ENCODE measurements at places on chromosomes 1 and 21. TPM values are rescaled to one million over a fixed set of nuclear protein-coding genes. Genes with fewer than 3 reads are reported as not detected.

PLOD1 gene
- polyA plus RNA-seq: 102 TPM

B3GALT5 gene
- polyA plus RNA-seq: under 0.01 TPM

DARS2 gene
- 5.0 TPM for polyA plus RNA-seq

DNA sequence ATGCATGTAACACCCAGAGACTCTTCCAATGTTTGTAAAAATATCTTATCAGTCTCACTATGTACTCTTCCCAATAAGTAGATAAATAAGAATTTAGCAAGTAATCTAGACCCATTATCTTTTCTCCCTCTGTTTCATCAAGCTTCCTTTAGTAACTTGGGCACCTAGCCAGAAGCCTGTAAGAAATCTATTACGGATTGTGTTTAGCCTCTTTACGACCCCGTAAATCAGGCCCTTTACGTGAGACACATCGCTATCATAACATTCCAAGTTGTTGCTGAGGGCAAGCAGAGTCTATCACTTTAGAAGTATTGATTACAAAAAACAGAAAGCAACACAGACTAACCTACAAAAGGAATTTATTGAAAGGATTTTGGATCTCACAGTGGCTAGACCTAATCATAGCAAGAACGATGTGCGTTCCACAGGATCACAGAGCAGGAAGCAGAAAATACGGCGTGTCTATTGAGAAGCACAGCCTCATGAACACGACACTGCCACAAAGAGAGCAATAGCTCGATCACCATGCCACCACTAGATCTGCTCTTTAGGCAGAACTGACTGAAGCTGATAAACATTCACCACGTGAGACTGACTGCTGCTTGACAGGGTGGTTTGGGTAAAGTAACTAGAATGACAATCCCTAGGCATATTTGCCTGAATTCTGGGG lies 922.1 kb downstream of the AMY1C start:
- H3K27me3 ChIP-seq: no peaks in the 10 kb centered on the region
- H3K27ac ChIP-seq: no peak overlapping the region
- no peaks in the 10 kb centered on the region for H3K36me3 ChIP-seq
- H3K4me1 ChIP-seq: no peaks in the 10 kb centered on the region
- no peak for DNase-seq

WDTC1 gene
- polyA plus RNA-seq: 26.4 TPM

DNA sequence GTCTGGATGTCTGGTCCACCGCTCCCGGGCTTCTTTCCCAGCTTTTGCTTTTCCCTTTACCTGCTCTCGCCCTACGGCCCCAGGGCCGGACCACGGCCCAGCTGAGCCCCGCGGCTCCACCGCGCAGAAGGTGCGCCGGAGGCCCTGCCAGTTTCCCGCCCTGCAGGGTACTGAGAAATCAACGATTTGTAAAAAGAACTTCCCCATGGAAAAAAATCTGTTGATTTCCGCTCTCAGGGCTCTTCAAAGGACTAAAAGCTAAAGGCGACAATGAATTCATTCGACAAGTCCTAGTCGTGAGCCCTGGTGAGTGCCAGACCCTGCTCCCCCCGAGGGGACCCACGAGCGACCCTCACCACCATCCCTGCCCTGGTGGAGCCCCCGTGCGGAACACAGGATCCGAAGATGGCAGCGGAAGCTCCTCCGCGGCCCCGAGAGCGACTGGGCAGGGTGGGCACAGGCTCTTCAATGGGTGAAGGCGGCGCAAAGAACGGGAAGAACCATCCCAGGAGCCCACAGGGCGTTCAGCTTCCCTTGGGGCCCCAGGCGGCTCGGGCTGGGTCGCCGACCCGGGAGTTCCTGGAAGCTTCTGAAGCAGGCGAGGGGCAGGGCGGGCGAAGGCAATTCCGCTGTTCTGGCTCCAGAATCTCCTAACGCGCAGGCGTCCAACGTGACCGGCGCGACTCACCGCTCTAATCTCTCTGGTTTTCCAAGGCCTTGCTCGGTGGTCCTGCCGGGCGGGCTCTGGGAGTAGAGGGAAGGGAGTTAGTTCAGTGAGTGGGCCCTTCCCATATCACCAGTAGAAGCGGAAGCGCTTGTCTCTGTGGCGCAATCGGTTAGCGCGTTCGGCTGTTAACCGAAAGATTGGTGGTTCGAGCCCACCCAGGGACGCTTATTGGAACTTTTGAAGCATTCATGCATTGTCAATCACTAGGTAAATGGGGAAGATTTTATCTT lies 6.6 kb upstream of the RNU1-2 start:
- peak overlapping the region; percentile 88 for H3K27ac ChIP-seq
- DNase-seq: peak; percentile 70
- H3K4me3 ChIP-seq: peak overlapping the region; percentile 53
- peaks cover 5% of the 10 kb centered on the region for H3K4me1 ChIP-seq
- H3K27me3 ChIP-seq: no peaks in the 10 kb centered on the region
- no peaks in the 10 kb centered on the region for H3K36me3 ChIP-seq

NASP gene
- 67.6 TPM for polyA plus RNA-seq

FGGY gene
- 3.1 TPM for polyA plus RNA-seq

DIRAS3 gene
- 7.1 TPM for polyA plus RNA-seq

DNA sequence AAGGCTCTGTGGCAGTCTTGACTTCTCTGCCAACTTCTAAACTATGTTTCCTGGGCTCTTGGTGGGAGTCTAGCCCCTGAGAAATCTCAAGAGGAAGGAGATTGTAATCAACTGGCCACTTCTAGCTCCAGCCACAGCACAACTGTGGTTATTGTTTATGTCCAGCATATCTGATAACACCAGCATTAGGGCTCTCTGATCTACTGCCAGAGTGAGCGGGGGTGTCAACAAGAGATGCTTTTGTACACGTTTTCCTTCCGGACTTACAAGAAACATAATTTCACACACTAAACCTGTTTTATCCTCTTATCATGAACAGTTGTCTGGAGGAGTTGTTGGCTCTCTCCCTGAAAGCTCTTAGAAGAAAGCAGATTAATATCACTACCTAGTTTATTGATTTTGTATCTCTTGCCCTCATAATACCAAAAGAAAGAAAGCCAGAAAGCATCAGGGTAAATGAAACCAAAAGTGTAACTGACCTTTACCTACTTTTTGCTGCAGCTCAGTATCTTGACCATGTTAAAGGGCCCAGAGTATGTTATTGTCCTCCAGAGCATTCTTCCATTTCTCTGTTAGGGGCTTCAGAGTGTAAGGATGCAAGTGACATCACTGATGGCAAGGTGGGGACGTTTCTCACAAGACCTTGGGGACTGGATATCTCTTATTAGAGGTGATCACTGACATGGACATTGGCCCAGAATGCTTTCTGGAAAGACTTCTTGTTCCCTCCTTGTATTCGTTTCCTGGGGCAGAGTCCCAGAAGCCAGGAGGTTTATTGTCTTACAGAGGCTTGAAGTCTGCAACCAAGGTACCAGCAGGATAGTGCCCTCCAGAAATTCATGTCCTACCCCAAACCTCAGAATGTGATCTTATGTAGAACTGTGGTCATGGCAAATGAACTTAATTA lies 9.6 kb upstream of the SH2D1B start:
- no peaks in the 10 kb centered on the region for H3K27me3 ChIP-seq
- no peak for DNase-seq
- H3K4me1 ChIP-seq: peaks cover 25% of the 10 kb centered on the region

KLHDC9 gene
- polyA plus RNA-seq: 6.7 TPM

- no peak overlapping the region for H3K4me3 ChIP-seq
- DNase-seq: no peak
- H3K4me1 ChIP-seq: peaks cover 27% of the 10 kb centered on the region
Observed at GRCh38 chr1:167922611-167923074, 8.7 kb upstream of the ADCY10 start.

SH2D5 gene
- polyA plus RNA-seq: not detected

GRCh38 chr1:40890771-40891170 lies 28.6 kb upstream of the CITED4 start:
- no peak for DNase-seq
- H3K36me3 ChIP-seq: no peaks in the 10 kb centered on the region
- H3K27me3 ChIP-seq: no peaks in the 10 kb centered on the region
- no peaks in the 10 kb centered on the region for H3K4me1 ChIP-seq
- H3K27ac ChIP-seq: no peak overlapping the region

DNA sequence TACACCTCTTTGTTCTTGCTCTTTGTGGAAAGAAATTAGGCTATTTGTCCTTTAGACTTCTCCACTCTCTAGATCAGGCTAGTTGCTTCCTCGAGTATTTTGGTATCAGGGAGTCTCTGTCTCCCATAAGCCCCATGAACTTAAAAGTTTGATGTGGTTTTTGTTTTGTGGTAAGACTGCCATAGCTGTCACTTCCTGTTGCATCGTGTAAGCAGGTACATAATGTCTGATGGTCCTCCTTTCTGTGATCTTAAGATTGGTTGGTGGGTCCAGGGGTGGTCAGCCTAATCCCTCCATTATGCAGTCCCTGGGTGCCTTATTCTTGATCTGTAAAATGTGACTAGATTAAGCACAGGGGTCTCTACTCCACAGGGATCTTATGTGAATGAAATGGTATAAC lies 23.1 kb downstream of the CD53 start:
- H3K36me3 ChIP-seq: no peaks in the 10 kb centered on the region
- DNase-seq: no peak
- H3K4me3 ChIP-seq: no peak overlapping the region
- H3K27me3 ChIP-seq: no peaks in the 10 kb centered on the region

ITLN2 gene
- polyA plus RNA-seq: not detected

GRCh38 chr1:220498188-220498587 lies 29.7 kb upstream of the MARK1 start:
- H3K4me1 ChIP-seq: no peaks in the 10 kb centered on the region
- H3K27me3 ChIP-seq: no peaks in the 10 kb centered on the region
- DNase-seq: no peak
- H3K36me3 ChIP-seq: no peaks in the 10 kb centered on the region
- no peak overlapping the region for H3K4me3 ChIP-seq
- no peak overlapping the region for H3K27ac ChIP-seq

AMPD2 gene
- polyA plus RNA-seq: 15.2 TPM

- no peak for DNase-seq
- peaks cover 31% of the 10 kb centered on the region for H3K4me1 ChIP-seq
- H3K27ac ChIP-seq: no peak overlapping the region
- no peaks in the 10 kb centered on the region for H3K27me3 ChIP-seq
- no peak overlapping the region for H3K4me3 ChIP-seq
Observed at GRCh38 chr1:6503884-6504602, 12.6 kb upstream of the PLEKHG5 start.

DNA sequence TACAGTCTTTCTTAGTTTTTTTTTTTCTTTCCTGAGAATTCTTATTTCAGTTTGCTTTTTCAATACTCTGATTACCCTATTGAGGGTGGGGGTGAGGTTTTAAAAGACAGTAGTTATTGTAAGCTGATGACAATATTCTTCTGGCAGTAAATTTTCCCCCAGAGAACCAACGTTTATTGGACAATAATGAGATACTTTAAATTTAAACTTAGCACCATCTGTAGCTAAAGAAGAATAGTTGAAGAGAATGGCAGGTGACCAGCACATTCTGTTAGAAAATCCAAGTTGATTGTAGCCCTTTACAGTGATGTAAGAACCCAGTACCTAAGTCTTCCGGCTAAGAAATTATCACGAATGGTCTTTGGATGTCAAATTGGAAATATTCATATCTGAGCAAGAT lies 364.6 kb upstream of the LYPLAL1 start:
- H3K36me3 ChIP-seq: no peaks in the 10 kb centered on the region
- H3K27me3 ChIP-seq: no peaks in the 10 kb centered on the region
- no peak overlapping the region for H3K27ac ChIP-seq
- no peak for DNase-seq
- no peaks in the 10 kb centered on the region for H3K4me1 ChIP-seq

- H3K27me3 ChIP-seq: no peaks in the 10 kb centered on the region
- no peak overlapping the region for H3K27ac ChIP-seq
Observed at GRCh38 chr1:36595349-36595748, 112.6 kb upstream of the CSF3R start.

F11R gene
- 7.5 TPM for polyA plus RNA-seq

- no peak overlapping the region for H3K27ac ChIP-seq
- H3K4me1 ChIP-seq: peaks cover 7% of the 10 kb centered on the region
- H3K27me3 ChIP-seq: no peaks in the 10 kb centered on the region
- DNase-seq: peak; percentile 19
Observed at GRCh38 chr1:183315991-183316758, 102.0 kb downstream of the NMNAT2 start.

FALEC gene
- not detected for polyA plus RNA-seq

SDCCAG8 gene
- polyA plus RNA-seq: 20.3 TPM

DNA sequence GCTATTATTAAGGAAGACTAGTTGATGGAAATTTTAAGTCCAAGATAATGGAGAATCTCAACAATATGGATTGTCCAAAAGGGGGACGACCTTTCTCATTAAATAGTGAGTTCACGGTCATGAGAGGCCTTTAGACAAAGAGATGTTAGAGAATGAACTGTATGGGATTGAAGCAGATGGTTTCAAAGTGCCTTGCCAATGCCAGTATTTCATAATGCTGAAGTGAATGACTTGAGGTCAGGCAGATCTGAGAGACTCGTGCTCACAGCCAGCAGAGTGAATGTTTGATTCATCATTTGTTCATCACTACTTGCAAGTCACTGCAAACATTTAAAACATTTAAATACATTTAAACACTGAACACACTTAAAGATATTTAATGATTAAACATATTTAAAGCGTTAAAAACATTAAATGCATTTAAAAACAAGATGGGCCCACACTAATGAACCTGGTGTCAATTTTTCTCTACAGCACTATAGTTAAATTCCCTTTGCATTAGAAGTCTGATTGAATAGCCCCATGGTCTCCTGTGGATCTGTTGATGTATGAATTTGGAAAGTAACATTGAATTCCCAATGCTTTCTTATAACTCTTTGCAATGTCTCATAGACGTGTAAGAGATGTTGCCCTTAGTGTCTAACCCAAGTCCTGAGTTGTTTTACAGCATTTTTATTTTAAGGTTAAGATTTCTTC lies 80.7 kb downstream of the TGFB2 start:
- no peak overlapping the region for H3K27ac ChIP-seq
- H3K27me3 ChIP-seq: no peaks in the 10 kb centered on the region
- no peak for DNase-seq
- H3K4me1 ChIP-seq: peaks cover 7% of the 10 kb centered on the region
- no peak overlapping the region for H3K4me3 ChIP-seq

TNFAIP8L2 gene
- 2.4 TPM for polyA plus RNA-seq

EPHA10 gene
- polyA plus RNA-seq: 0.15 TPM

DNA sequence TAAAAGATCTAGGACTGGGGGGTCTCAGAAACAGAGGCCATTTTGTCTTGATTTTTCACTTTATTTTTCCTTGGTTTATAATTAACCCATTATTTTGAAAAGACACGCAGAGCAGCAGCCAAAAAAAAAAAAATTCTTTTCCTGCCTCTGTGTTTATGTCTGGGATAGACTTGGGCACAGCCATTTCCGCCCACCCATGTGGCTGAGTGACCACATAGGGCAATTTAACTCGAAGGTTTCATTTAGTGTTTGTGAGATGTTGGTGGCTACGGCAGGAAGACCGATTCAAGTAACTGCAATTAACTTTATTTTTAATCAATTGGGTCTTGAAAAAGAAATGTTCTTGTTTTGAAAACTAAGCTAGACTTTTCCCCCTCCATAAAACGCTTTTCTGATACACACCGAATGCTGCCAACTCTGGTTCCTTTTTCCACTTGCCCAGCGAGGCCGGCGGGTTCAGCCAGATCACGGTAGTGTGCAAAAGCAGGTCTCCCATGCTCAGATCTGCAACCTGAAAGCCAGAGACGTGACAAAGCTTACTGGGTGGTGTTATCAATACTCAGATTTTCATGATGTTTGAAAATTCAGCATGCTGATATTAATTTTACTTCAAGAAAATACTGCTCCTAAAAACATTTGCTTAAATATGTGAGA lies 97.4 kb upstream of the KRTAP19-8 start:
- no peak overlapping the region for H3K4me3 ChIP-seq
- H3K27ac ChIP-seq: no peak overlapping the region
- H3K4me1 ChIP-seq: peaks cover 19% of the 10 kb centered on the region

All from heart right ventricle (tissue), 16 donors.